HS-5 (cell line): ENCODE measurements at places on chromosomes 7 and 10.

GRCh38 chr10:113566888-113567287, 14.0 kb downstream of the HABP2 start:
- no peak for DNase-seq

DNA sequence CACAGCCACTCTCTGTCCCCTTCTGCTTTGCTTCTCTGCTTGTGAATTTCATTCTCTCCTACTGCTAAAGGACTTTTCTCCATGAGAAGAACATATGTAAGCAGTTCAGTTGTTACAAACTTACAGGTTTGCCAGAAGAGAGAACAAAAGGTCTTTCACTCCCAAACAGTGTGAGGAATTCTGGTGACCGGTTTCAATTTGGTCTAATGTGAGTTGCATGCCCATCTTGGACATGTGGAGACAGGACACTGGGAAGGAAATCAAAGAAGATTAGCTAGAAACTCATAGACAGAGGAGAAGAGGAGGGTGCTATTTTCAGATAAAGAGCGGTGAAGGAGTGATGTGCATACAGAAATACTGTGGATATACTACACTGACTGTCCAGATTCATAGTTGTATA, 209.5 kb upstream of the INHBA start:
- DNase-seq, result no peak

DNA sequence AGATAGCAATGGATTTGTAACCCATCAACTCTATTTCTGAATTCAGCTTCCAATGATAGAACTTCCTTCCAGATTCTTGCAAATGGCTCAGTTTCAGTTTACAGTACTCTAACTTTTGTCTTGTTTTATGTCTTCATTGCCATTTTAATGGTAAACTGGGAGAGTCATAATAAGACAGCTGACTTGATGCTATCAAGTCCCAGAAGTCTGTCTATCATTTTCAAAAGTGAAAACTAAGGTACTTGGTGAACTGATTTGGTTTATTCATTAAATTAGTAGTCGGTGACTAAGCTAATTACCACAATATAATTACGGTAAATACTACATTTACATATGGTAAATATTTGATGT, 25.0 kb downstream of the RTKN2 start:
- no peak for DNase-seq

- DNase-seq, result no peak
Observed at GRCh38 chr7:150891740-150892139, 39.4 kb downstream of the AOC1 start.

- DNase-seq, result peak; percentile 3
Observed at GRCh38 chr7:121697731-121698316, 175.1 kb upstream of the PTPRZ1 start.

- DNase-seq, result no peak
Observed at GRCh38 chr7:99050971-99051370, 92.9 kb downstream of the SMURF1 start.

- no peak for DNase-seq
Observed at GRCh38 chr10:6600224-6600987, 20.3 kb upstream of the PRKCQ start.

GRCh38 chr10:77386365-77386764, 251.2 kb downstream of the KCNMA1 start:
- no peak for DNase-seq

DNA sequence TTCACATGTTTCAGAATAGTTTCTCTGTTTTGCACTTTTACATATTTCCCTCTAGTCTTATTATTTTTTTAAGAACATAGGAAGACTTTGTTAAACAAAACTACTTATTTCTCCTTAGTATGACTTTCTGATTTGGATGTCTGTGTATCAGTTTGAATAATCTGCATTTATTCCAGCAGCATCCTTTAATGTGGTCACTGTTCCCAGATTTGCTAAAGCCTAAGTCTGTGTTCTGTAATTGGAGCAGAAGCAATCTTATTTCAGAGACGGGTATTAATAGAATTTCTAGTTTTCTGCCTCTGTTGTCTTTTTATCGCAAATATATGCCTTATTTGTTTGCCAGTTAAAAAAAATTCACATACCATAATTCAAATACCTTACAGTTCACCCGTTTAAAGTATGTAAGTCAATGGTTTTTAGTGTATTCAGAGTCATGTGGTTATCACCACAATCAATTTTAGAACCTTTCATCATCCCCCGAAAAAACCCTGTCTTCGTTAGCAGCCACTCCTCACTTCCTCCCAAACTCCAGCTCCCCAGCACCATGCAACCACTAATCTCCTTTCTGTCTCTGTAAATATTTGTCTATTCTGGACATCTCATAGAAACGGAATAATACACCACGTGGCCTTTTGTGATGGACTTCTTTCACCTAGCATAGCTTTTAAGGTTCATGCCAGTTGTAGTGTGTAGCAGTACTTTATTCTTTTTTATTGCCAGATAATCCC, 58.7 kb downstream of the INPP5F start:
- no peak for DNase-seq

GRCh38 chr7:22697876-22698606, 29.0 kb upstream of the IL6 start:
- DNase-seq, result no peak

GRCh38 chr7:11341285-11341944, 367.7 kb downstream of the PHF14 start:
- DNase-seq, result no peak

GRCh38 chr10:130160775-130161174, 24.6 kb downstream of the GLRX3 start:
- no peak for DNase-seq

DNA sequence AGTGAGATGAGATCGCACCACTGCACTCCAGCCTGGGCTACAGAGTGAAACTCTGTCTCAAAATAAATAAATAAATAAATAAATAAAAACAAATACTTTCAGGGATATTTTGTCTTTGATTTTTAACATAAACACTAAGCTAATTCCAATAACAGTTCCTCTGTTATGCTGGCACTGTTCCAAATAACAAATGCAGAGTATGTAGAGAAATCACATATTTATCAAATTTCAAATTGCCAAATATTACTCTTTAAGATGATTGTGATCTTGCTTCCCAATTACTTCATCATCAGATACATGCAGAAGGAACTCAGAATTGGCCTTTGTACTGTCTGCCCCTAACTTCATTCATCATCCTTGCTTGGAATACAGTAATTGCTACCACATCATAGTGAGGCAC, 19.7 kb downstream of the FAM24A start:
- no peak for DNase-seq

- no peak for DNase-seq
Observed at GRCh38 chr10:6563731-6564130, 16.3 kb downstream of the PRKCQ start.
